Epithelial cell of proximal tubule (primary cell): ENCODE measurements at places on chromosomes 2 and 18.

- no peak for DNase-seq
Observed at GRCh38 chr2:70412294-70413070, 110.6 kb upstream of the FAM136A start.

DNA sequence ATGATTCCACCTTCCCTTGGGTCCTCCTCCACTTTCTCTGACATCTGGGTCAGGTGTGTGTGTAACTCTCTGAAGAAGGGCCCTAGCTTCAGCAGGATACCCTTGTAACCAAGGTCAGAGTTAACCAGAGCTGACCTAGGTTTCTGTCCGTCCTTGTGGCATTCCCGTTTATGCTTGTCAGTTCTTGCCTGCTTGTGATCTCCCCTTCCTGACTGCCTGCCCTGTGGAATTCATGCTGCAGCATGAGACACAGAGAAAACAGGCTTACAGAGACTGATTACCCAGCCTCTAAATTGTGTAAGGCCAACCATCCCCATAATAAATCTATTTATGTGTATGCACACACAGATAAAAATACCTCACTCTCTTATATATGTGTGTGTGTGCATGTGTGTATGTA, 22.8 kb downstream of the NXPH2 start:
- no peak for DNase-seq

DNA sequence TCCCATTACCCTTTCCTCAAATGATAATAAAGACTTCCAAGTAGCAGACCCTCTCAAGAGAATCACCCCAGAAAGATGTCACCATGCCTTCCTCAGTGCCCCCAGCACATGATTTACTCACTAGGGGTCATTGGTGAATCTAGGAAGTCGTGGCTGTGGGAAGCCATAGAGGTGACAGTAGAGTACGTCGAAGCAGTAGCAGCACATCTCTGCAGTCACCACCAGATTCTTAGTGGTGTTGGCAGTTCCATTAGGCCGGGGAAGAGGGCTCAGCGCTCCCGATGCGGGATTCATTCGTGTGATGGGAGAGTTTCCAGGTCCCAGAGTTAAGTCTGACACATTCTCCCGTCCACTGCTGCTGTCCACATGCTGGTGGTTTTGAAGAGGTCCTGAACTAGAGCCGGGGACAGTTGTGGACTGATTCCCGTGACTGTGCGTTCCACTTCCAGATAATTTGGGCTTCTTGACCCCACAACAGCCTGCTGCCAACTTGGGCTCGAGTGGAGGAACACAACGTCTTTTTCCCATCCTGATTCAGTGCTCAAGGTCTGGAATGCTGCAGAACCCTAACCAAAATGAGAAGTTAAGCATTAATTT, 12.0 kb downstream of the AMMECR1L start:
- DNase-seq: no peak

DNA sequence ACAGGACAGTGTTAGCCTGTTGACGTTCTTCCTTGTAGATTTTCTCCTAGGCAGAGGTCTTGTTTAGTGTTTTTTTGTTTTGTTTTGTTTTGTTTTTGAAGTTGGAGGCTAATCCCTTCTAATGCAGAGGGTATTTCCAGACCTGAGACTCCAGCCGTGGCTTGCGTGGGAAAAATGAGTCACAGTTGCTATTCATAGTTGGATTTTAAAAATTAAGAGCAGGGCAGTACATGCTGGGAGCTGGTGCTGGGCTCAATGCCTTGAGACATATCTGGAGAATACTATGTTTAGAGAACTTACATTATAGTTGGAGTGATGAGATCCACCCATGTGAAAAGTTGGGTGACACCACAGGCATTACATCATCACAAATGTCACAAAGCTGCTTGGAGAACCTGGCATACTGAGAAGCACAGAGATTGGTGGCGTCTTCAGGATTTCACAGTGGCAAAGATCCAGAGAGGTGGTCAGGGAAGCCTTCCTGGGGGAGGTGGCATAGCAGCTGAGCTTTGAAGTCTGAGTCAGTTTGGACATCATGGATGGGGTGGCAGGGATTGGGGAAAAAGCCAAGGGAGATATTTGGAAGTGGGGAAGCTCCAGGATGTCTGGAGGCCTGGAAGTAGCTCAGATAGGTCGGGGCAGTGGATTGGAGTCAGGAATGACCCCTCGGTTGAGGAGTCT, 249.4 kb downstream of the LOXHD1 start:
- DNase-seq: no peak

- DNase-seq: no peak
Observed at GRCh38 chr2:202542142-202542541, 92.6 kb upstream of the FAM117B start.

DNA sequence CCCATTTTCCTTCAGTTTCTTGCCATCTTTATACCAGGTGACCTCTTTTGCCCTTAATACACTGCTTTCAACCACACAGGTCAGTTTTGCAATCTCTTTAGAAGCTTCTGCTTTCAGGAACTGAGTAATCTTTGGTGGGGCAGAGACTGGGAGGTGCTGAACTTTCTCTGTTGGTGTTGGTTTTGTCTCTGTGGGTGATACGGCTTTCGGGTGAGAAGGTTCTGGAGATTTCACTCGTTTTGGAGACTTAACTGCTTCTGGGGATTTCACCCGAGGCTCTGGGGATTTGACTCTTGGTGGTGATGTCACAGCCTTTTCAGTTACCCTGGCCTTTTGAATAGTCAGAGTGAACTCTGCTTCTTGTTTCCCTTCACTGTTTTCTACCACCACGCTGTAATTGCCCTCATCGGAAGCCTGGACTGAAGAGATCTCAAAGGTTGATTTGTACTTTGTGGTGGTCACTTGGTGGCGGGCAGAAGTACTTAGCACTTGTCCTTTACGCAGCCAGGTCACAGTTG, 50.4 kb downstream of the PLEKHA3 start:
- no peak for DNase-seq

GRCh38 chr18:57909620-57910019, 106.5 kb upstream of the ATP8B1 start:
- DNase-seq: no peak

GRCh38 chr2:2328848-2329247, 2.2 kb downstream of the MYT1L start:
- DNase-seq: no peak

GRCh38 chr18:23137097-23137635, 1.9 kb downstream of the CABLES1 start:
- no peak for DNase-seq

- peak; percentile 49 for DNase-seq
Observed at GRCh38 chr2:219684721-219685689, 57.6 kb downstream of the SLC4A3 start.

DNA sequence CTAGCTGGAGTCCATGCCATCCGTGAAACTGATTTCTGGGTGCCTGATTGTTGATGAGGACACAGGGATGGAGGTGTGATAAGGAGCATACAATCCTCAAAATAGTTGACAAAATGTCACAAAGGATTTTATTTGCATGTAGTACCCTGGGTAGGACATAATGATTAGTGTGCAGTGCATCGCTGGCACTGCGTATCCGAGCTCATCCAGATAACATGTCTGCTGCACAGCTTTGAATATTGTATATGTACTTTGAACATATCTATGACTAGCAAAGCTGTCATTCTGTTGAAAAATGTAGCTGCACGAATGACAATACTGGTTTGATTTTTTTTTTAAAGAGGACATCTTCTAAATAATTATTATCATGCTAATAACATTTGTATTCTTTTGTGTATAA, 529.7 kb upstream of the FANCL start:
- DNase-seq: no peak

GRCh38 chr2:47893771-47894170, 12.5 kb downstream of the FBXO11 start:
- no peak for DNase-seq

- DNase-seq: no peak
Observed at GRCh38 chr2:54464341-54464740, 8.2 kb downstream of the SPTBN1 start.

GRCh38 chr2:239312081-239312511, 88.7 kb downstream of the HDAC4 start:
- no peak for DNase-seq

GRCh38 chr2:3138621-3139020, 239.0 kb downstream of the EIPR1 start:
- DNase-seq: no peak

DNA sequence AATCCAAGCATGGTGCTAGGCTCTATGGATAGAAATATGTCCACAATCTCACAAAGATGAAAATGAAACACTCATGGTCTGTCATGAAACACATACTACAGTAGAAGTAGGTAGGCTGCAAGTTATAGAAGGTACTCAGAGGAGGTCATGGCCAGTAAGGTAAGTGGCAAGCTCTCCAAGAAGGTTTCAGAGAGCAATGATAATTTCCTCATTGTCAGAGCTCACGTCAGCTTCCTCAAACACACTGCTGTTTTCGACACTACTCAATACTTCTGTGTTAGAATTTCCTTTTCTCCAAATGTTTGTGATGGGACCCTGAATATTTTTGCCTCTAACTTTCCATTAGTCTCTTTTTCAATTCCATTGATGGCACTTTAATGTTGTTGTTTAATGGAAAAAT, 25.5 kb downstream of the CCDC141 start:
- no peak for DNase-seq

GRCh38 chr18:25233528-25234321, 118.2 kb downstream of the ZNF521 start:
- no peak for DNase-seq

GRCh38 chr2:173751245-173751975, 213.8 kb downstream of the SP3 start:
- no peak for DNase-seq

DNA sequence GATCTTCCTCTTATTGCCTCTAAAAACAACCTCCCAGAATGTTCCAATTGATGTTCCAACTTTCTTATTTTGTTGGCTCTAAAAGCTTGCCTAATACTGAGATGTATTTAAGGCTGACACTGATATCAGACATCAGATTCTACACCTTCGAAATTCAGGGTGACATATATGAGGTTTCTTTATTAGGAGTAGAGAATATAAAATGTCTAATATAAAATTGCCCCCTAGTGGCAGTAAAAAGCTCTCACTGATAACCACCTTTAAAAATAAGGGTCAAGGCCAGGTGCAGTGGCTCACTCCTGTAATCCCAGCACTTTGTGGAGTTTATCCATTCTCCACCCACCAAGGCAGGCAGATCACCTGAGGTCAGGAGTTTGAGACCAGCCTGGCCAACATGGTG, 789.7 kb upstream of the SLC39A10 start:
- DNase-seq: peak; percentile 3

DNA sequence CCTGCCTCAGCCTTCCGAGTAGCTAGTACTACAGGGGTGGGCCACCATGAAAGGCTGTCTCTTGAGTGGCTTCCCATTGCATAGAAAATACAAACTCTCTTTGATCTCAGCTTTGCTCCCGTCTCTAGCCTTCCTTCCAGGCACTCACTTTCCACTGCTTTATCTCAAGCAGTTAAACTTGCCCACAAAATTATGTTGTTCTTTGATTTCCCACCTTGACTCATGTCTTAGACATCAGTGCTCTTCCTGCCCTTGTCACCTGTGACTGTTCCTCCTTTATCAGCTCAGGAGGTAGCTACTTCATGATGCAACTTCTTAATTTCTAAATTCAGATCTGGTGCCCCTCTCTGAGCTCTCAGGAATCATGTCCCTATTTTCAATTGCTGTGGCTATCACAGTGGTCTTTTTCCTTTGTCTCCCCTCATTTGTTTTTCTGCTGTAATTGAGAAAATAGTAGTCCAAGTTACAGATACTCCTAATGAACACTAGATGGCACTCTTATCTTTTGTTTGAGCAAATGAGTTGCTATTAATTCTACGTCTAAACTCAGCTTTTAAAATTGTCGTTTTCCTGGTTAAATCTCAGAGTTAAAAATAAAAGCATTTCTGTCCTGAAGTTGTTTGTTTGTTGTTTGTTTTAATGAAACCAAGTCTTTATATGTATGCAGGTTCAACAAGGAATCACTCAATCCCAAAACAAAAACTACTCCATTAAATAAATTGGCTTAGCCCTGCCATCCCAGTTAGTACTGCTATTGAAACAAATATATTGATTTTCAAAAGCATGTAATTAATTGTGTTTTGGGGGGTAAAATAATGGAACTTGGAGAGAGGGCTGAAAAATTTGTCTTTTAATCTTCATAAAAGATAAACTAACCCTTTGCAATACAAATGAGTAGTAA, 46.9 kb upstream of the GREB1L start:
- DNase-seq: no peak

GRCh38 chr18:35588995-35589394, 7.5 kb downstream of the GALNT1 start:
- DNase-seq: no peak

DNA sequence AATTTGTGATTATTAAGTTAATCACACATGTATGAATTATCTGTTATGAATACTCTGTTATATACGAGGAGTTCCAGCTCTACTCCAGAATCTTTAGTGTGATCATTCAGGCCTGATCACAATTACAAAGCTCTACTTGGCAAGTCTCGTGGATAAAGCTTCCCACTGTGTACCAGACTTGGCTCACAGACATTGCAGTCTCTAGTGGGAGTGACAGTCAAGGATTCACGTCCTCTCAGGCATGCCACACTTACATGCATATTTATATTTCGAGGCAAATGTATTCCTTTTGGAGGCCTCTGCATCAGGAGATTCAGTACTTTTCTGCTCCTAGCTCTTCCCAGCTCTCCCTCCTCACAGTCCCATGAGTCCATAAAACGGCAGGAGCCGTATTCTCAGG, 403.4 kb upstream of the CDH7 start:
- no peak for DNase-seq

GRCh38 chr2:14011190-14011589, 621.3 kb upstream of the LRATD1 start:
- no peak for DNase-seq

DNA sequence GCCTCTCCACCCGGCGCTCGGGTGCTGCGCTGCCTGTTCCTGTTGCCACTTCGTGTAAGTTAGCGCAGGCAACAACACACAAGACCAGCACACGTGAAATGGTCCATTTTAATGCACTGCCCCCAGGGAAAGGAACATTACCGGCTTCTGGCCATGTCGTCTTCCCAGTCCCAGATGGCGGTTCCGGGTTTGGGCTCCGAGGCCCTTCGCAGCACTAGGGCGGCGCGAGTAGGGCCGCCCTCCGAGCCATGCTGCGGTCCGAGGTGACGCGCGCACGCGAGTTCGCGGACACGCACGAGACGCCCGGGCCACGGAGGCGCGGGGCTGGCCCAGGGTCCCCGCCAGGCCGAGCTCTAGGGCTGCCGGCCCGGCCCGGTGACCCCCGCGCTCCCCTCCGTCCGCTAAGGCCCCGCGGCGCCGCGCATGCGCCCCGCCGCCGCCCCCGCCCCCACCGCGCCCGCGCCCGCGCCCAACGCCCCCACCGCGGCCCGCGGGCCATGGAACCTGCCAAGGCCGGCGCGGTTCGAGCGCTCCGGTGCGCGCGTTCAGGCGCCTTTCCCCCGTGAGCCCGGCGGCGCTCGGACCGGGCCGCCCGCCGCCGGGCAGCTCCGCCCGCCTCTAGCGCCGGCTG, 367 bp upstream of the ZNF236 start:
- DNase-seq: no peak

- no peak for DNase-seq
Observed at GRCh38 chr2:232235716-232236115, 142.8 kb upstream of the ALPP start.

DNA sequence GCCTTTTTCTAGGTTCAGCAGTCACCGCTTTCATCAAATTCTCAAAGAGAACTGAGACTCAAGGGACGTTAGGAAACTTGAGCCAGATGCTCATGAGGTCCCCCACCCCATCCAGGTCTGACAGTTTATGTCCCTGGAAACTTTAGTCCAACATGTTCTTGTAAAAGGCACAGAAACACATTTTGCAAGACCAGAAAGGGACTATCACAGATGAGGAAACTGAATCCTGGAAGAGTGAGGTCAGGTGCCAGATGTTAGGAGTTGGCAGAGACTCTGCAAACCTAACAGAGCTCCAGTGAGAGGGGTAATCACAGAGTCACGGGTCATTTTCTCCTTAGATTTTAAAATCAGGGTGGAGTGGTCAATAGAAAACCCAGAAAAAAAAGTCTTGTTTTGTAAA, 76.6 kb downstream of the RDH14 start:
- DNase-seq: no peak
